Naive thymus-derived CD4-positive, alpha-beta T cell (primary cell): ENCODE measurements at places on chromosomes 4 and X. TPM values are rescaled to one million over a fixed set of nuclear protein-coding genes. Genes with fewer than 3 reads are reported as not detected.

The HGFAC gene
- 0.82 TPM for total RNA-seq

The ASIC5 gene
- total RNA-seq = not detected

The NUDT11 gene
- total RNA-seq = 0.71 and 1.2 TPM in 2 replicates

The GYPA gene
- not detected in 2 replicates for total RNA-seq

DNA sequence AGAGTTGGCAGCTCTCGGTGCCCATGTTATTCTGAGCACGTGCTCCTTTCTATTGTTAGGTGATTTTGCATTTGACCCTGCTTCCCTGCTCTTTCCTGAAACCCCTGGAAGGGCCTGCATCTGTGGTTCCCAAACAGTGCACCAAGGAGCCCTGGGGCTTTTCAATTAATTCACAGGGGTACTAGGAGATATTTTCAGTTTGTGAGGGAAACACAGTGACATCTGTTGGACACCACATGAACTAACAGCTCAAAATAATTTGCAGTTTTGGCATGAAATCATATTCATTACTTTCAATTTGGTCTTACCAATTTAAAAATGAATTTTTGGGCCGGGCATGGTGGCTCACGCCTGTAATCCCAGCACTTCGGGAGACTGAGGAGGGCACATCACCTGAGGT lies 156.6 kb downstream of the GATB start:
- no peaks in the 10 kb centered on the region for H3K4me1 ChIP-seq
- H3K27ac ChIP-seq = no peak overlapping the region
- H3K27me3 ChIP-seq = no peaks in the 10 kb centered on the region
- H3K4me3 ChIP-seq = no peak overlapping the region
- DNase-seq = no peak
- H3K36me3 ChIP-seq = no peaks in the 10 kb centered on the region

- no peaks in the 10 kb centered on the region for H3K36me3 ChIP-seq
- peaks cover 16% of the 10 kb centered on the region for H3K4me1 ChIP-seq
- DNase-seq = no peak
- no peak overlapping the region for H3K4me3 ChIP-seq
Measured at GRCh38 chr4:118284169-118284568, 68.6 kb downstream of the PRSS12 start.

DNA sequence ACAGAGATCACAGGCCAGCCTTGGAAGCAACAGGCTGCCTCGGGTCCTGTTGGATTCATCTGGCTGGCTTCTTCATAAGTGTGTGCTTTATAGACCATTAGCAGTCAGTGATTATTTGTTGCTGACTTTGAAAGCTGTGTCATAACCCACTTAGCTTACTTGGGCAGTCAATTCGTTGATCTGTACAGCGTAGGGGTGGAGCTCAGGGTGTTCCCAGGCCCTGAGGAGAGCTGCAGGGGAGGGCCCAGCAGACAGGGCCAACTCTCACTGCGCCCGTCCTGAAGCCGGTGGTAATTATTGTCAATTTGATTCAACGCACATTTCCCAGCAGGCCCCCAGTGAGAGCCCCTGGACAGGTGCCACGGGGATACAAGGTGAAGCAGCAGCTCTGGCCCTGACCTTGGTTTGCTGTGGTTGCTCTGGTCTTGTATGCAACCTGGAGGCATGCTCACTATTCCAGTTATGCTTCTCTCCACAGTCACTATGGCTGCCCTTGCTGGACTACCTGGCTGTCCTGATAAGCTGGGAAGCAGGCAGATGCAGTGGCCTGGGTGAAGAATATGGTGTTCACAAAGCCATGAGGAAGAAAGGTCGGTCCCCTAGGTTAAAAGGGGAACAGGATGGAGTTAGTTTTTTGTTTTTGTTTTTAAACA lies 40.1 kb upstream of the HMGB3 start:
- no peak overlapping the region for H3K27ac ChIP-seq
- no peaks in the 10 kb centered on the region for H3K27me3 ChIP-seq
- no peak for DNase-seq
- no peak overlapping the region for H3K4me3 ChIP-seq
- H3K36me3 ChIP-seq = no peaks in the 10 kb centered on the region

- no peak overlapping the region for H3K27ac ChIP-seq
- no peaks in the 10 kb centered on the region for H3K4me1 ChIP-seq
- H3K36me3 ChIP-seq = no peaks in the 10 kb centered on the region
Measured at GRCh38 chr4:98573791-98574190, 84.6 kb downstream of the TSPAN5 start.

- no peak for DNase-seq
- no peak overlapping the region for H3K4me3 ChIP-seq
- no peak overlapping the region for H3K27ac ChIP-seq
- H3K27me3 ChIP-seq = no peaks in the 10 kb centered on the region
- no peaks in the 10 kb centered on the region for H3K4me1 ChIP-seq
Measured at GRCh38 chrX:9557091-9557490, 92.2 kb downstream of the TBL1X start.

- no peak overlapping the region for H3K27ac ChIP-seq
- no peaks in the 10 kb centered on the region for H3K27me3 ChIP-seq
- H3K36me3 ChIP-seq = no peaks in the 10 kb centered on the region
- no peak for DNase-seq
- no peak overlapping the region for H3K4me3 ChIP-seq
Measured at GRCh38 chr4:105246712-105247111, 100.0 kb downstream of the TET2 start.

DNA sequence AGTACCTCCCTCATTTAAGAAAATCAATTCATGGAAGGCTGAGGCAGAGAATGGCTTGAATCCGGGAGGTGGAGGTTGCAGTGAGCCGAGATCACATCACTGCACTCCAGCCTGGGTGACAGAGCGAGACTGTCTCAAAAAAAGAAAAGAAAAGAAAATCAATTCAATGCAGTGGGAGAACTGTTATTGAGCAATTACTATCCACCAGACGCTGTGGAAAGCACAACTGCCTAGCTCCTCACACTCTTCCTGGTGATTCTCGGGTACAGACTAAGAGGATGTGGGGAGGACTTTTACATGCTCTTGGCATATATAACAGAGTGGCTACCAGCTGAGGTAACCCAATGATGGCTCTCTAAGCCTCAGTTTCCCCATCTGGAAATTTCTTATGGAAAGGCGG lies 2.7 kb upstream of the TMSB4X start:
- H3K27ac ChIP-seq = peak overlapping the region; percentile 85
- peak overlapping the region; percentile 68 for H3K4me3 ChIP-seq
- H3K4me1 ChIP-seq = peaks cover 26% of the 10 kb centered on the region

GRCh38 chr4:172515266-172515879 lies 653.2 kb upstream of the GALNT7 start:
- H3K27me3 ChIP-seq = no peaks in the 10 kb centered on the region
- no peaks in the 10 kb centered on the region for H3K36me3 ChIP-seq
- H3K27ac ChIP-seq = no peak overlapping the region
- no peak overlapping the region for H3K4me3 ChIP-seq
- DNase-seq = no peak

DNA sequence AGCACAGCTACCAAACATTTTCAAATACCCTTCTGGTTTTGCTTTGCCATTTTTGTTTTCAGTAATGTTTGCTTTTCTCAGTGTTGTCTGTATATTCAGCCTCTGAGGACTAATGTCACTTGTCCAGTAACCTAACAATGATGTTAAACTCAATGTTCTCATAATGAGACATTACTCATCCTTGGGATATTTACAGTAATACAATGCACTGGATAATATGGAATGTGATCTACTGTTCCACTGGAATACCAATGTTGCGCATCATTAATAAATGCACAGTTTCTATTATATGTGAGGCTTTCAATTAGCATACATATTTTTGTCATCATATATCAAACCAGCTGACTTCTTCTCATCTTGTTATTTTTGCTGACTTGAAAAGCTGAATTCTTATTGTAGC lies 259.1 kb downstream of the SH2D1A start:
- no peak overlapping the region for H3K4me3 ChIP-seq
- no peaks in the 10 kb centered on the region for H3K27me3 ChIP-seq
- H3K36me3 ChIP-seq = no peaks in the 10 kb centered on the region
- H3K27ac ChIP-seq = no peak overlapping the region
- DNase-seq = no peak
- no peaks in the 10 kb centered on the region for H3K4me1 ChIP-seq
